ENCODE measurements at places on chromosomes 11 and 22.

- no peak for DNase-seq
Measured at GRCh38 chr11:44693654-44694119, 33.1 kb upstream of the TSPAN18 start.

- no peak for DNase-seq
Measured at GRCh38 chr22:39937906-39938305, 22.3 kb upstream of the TMA7B start.

- no peak for DNase-seq
Measured at GRCh38 chr11:47857892-47858543, 9.9 kb upstream of the NUP160 start.

GRCh38 chr11:26623076-26623659, 51.1 kb upstream of the MUC15 start:
- DNase-seq, result no peak

DNA sequence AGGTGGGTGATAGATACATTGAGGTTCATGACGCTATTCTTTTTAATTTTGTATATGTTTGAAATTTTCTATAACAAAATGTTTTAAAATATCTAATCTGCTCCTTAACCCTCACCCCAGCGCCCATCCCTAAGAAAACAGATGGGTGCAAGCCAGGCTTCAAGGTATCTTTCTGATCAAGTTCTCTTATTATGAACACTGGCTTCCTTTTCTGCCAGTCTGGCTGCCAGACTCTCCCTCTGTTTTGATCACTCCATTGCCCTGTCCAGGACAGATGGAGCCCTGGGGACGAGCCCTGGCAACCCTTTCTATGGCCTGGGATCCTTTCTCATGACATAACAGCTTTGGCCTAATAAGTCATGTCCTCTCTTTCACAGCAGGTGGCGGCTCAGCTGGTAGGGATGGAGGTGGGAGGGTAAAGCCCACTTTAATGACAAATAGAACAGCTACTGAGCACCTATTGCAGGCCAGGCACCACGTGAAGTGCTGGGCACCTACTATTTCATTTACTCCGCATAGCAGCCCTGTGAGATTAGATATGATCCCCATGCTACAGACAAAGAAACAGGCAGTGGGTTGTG, 38.4 kb downstream of the DRD2 start:
- no peak for DNase-seq

DNA sequence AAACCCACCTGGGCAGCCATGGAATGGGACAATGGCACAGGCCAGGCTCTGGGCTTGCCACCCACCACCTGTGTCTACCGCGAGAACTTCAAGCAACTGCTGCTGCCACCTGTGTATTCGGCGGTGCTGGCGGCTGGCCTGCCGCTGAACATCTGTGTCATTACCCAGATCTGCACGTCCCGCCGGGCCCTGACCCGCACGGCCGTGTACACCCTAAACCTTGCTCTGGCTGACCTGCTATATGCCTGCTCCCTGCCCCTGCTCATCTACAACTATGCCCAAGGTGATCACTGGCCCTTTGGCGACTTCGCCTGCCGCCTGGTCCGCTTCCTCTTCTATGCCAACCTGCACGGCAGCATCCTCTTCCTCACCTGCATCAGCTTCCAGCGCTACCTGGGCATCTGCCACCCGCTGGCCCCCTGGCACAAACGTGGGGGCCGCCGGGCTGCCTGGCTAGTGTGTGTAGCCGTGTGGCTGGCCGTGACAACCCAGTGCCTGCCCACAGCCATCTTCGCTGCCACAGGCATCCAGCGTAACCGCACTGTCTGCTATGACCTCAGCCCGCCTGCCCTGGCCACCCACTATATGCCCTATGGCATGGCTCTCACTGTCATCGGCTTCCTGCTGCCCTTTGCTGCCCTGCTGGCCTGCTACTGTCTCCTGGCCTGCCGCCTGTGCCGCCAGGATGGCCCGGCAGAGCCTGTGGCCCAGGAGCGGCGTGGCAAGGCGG, 11.4 kb upstream of the ARHGEF17 start:
- no peak for DNase-seq
